ENCODE measurements at places on chromosomes 1 and 21. TPM values are rescaled to one million over a fixed set of nuclear protein-coding genes. Genes with fewer than 3 reads are reported as not detected.

Gene COL9A2
- total RNA-seq = 0.88 TPM

Gene PRELP
- not detected for total RNA-seq

Gene PIAS3
- total RNA-seq = 36.7 TPM

Gene RGS13
- not detected for total RNA-seq

Gene CD52
- not detected for total RNA-seq

Gene OR14K1
- not detected for total RNA-seq

Gene ATP1A4
- not detected for total RNA-seq

Gene PLPPR4
- not detected for total RNA-seq

Gene ACTL8
- total RNA-seq = not detected

Gene IGSF21
- total RNA-seq = not detected

Gene NEGR1
- 0.05 TPM for total RNA-seq

Gene RIMS3
- total RNA-seq = 1.5 TPM

Gene HORMAD1
- total RNA-seq = not detected

Gene NSUN4
- total RNA-seq = 14.3 TPM

Gene PGBD5
- 4.2 TPM for total RNA-seq

Gene SELENOF
- 105 TPM for total RNA-seq

Gene NTMT2
- not detected for total RNA-seq

Gene PIGM
- total RNA-seq = 2.3 TPM
